ENCODE measurements at places on chromosomes 7 and 10.
A peak's percentile ranks its signal among the peaks of the same experiment; 100 is the strongest.

DNA sequence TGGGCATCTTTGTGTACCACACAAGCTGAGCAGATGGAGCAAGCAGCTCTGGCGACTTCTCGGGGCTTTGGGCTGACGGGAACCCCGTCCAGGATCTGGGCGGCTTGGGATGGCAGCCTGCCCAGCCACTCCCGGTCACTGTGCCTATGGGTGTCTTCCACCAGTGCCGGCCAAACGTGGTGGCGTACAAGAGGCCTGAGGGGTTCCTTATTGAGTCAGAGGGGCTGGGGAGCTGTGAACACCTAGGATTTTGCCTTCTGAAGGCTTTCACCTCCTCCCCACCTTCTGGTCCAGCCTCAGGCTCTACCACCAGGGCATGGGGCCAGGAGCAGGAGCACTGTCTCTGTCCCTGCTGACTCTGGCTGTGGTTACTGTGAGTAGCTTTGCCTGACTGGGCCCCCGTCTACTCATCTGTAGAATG, 71.8 kb upstream of the PPIF start:
- no peak for DNase-seq

GRCh38 chr10:29725133-29725720, 90.5 kb upstream of the SVIL start:
- DNase-seq = no peak

- DNase-seq = no peak
Observed at GRCh38 chr10:44459671-44460070, 74.8 kb upstream of the CXCL12 start.

DNA sequence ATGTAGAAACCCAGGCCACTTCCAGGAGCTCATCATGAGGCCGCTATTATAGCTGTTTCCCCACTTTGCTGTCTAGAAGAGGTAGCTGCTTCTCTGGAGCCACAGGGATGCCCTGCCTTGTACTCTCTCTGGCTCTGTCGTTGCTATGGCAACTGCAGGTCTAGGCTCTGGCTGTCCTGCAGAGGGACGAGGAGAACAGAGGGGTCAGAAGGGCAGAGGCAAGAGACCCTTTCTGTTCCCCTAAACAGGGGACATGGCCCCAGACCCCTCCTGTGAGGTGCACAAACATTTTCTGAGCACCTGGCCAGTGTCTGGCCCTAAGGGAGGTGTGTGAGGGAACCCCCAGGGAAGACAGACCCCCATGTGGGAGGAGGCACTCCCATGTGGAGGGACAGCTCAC, 31.4 kb downstream of the ITPRIP start:
- no peak for DNase-seq

GRCh38 chr7:50261593-50261992, 42.9 kb upstream of the IKZF1 start:
- DNase-seq = no peak

GRCh38 chr7:108848486-108848885, 278.8 kb downstream of the DNAJB9 start:
- no peak for DNase-seq

DNA sequence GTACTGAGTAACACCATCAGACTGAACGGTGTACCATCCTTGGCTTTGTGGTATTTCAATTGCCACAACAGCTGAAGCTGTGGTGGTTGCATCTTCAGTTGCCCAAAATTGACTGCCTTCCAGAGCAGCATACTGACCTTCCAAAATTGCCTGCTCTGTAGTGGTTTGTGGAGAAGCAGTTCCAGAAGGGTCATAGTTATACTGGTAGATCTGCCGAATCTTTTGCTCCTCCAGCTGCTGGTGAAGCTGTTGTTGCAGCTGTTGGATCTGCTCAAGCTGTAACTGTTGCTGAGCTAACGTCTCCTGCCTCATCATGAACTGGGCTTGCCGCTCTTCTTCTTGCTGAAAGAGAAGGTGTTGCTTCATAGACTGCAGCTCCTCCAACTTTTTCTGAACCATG, 212.2 kb downstream of the PCLO start:
- DNase-seq = no peak

- no peak for DNase-seq
Observed at GRCh38 chr7:146479040-146479439, 362.4 kb downstream of the CNTNAP2 start.

- no peak for DNase-seq
Observed at GRCh38 chr10:65571011-65571570, 1354.7 kb upstream of the LRRTM3 start.

GRCh38 chr7:757741-758163, 30.7 kb upstream of the PRKAR1B start:
- no peak for DNase-seq

GRCh38 chr7:830069-830468, 2.2 kb upstream of the SUN1 start:
- peak; percentile 87 for DNase-seq

- no peak for DNase-seq
Observed at GRCh38 chr7:3164380-3164792, 120.7 kb upstream of the CARD11 start.

DNA sequence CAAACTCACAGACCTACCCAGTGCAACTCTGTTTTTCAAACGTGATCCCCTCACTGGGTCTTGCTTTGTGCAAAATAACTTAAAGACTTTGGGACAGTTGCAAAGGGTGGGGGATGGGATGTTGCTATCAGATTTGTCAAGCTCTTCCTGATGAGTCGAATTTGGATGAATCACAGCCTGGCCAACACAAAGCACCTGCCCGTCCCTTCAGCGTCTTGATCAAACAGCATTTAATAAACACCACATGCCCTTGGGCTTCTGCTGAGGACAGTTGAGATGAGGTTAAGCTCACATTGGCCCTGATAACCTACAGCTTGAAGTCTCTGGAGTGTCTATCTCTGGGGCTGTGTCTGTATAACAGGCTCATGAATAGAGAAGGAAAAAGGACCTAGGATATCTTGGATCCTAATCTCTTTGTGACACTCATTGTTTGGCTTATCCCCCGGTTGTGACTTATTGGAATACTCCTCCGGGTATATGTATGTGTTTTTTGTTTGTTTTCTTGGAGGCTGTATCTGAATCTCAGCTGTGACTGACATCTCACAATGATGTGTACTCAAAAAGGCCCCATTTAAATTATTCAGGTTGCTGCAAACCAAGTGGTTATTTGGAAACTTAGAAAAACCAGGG, 132.6 kb upstream of the NAMPT start:
- DNase-seq = no peak

- no peak for DNase-seq
Observed at GRCh38 chr7:100111914-100112313, 7.2 kb downstream of the TAF6 start.

GRCh38 chr10:32072025-32072800, 16.0 kb upstream of the KIF5B start:
- no peak for DNase-seq

- no peak for DNase-seq
Observed at GRCh38 chr10:113498997-113499396, 53.9 kb upstream of the HABP2 start.

GRCh38 chr7:94420328-94420727, 25.6 kb downstream of the COL1A2 start:
- DNase-seq = no peak

DNA sequence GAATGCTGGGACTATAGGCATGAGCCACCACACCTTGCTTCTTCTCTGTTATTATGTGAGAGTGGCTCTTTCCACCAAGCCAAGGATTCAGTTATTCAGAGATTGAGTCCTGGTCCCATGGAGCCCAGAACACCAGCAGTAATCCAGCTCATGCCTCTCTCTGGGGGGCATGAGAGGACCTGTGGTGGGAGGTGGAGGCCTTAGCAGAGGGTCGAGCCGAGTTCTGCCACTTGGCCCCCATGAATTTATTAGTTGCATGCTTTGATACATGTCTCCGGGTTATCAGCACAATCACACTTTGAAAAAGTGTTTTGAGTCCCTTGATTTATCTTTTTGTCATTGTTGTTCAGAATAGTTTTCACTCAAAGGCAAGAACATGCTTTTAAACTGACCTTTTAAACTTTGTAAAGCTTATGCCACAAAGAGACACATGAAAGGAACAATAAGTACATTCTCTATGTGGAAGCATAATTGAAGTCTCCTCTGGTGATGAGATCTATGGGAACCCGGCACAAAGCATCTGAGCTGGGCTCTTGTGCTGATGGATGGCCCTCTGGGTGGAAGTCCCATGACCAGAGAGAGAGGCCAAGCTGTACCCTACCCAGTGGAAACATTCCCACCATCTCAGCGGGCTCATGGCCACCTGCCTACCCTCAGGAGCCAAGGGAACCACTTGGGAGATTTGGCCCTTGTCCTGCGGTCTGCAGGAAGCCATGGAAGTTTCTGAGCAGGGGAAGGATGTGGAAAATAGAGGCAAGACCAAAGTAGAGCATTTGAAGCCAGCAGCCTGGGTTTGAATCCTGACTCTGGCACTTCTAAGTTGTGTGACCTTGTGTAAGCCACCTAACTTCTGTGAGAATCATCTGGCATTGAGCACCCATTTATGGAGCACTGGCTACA, 53.9 kb downstream of the MINDY4 start:
- no peak for DNase-seq

- no peak for DNase-seq
Observed at GRCh38 chr10:93299195-93299594, 182.9 kb downstream of the MYOF start.

DNA sequence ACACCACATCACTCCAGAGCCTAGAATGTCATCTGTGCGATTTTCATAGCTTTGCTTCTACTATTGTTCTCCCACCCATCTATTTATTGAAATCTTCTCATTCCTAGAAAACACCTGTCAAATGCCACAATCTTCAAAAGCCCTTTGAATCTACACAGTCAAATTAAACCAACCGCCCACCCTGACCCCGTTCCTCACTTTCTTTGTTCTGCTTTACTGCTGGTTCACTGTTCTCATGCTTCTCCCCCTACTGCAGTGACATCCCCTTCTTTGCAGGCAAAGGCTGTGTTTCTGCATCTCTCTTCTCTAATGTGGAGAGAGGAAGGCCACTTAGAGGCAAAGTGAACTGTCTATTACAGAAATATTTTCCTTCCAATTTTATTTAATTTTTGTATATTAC, 152.4 kb upstream of the NEBL start:
- no peak for DNase-seq

- DNase-seq = no peak
Observed at GRCh38 chr7:67407392-67408071, 410.9 kb downstream of the TYW1 start.

- no peak for DNase-seq
Observed at GRCh38 chr7:13201628-13202027, 514.2 kb downstream of the ARL4A start.

DNA sequence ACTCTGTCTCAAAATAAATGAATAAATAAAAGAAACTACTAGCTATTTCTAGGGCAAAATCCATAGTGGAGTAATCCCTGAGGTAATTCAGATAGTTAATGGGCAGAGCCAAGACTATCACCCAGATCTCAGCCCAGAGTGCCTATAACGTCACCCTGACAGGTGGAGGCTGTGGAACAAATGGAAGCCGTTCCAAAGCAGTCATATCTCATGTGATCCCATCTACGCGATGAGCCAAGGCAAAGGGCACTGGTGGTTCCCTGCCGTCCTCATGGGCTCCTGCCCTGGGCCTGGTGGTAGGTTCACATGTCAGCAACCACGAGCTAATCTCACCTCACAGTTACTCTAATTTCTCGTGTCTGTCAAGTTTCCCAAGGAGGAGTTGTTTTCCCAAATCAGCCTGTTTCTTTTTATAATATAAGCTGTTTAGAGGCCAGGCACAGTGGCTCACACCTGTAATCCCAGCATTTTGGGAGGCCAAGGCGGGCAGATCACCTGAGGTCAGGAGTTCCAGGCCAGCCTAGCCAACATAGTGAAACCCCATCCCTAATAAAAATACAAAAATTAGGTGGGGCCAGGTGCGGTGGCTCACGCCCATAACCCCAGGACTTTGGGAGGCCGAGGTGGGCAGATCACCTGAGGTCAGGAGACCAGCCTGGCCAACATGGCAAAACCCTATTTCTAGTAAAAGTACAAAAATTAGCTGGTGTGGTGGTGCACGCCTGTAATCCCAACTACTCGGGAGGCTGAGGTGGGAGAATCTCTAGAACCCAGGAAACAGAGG, 22.5 kb upstream of the ASCC1 start:
- no peak for DNase-seq

- no peak for DNase-seq
Observed at GRCh38 chr10:127649642-127650041, 87.3 kb upstream of the FOXI2 start.

- DNase-seq = peak; percentile 38
Observed at GRCh38 chr10:70575874-70576802, 26.4 kb downstream of the PRF1 start.

- DNase-seq = no peak
Observed at GRCh38 chr7:159196584-159196983, 51.9 kb upstream of the VIPR2 start.

- no peak for DNase-seq
Observed at GRCh38 chr7:41451826-41452225, 251.1 kb downstream of the INHBA start.

DNA sequence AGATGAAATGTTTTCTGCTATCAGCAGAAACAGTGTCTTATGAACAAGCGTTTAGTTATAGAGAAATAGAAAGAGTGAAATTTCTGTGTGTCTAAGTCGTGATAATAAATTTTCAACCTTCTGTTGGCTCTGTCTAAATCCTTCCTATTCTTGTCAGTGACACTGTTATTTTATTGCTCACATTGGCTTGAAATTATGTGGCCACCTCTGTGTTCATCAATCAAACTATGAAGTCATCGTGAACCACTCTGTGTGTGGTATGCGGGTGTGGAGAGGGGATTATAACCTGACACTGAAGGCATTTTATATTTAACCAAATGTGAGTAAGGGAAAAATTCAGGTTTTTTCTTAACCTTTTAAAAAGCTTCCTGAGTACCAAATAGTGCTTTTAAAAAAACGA, 12.3 kb downstream of the AOAH start:
- no peak for DNase-seq

DNA sequence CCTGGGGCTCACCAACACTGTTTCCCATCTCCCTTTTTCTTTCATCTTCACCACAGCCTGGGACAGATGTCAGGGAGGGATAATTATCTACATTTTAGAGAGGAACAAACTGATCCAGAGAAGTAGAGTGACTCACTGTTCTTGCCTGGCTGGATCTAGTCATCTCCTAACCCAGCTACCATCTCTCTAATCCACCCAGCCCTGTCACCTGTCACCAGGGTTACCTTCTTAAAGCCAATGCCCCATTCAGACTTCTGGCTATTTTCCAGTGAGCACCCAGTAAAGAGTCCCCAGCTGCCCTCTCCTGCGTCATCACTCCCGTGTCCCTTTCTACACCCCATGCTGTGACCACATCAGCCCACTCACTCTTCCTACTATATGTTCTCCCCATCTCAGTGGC, 68.4 kb upstream of the DUSP5 start:
- DNase-seq = no peak
